ENCODE measurements at places on chromosomes 6 and 20. TPM values are rescaled to one million over a fixed set of nuclear protein-coding genes. Genes with fewer than 3 reads are reported as not detected.
A peak's percentile ranks its signal among the peaks of the same experiment; 100 is the strongest.

The PGC gene
- total RNA-seq: not detected

The PSORS1C2 gene
- not detected for total RNA-seq

The MDC1 gene
- total RNA-seq: 6.6 TPM

The TAGAP gene
- not detected for total RNA-seq

GRCh38 chr20:32235331-32236047 lies 27.8 kb downstream of the POFUT1 start:
- no peak overlapping the region for H3K27ac ChIP-seq
- H3K27me3 ChIP-seq: no peaks in the 10 kb centered on the region
- H3K4me3 ChIP-seq: no peak overlapping the region
- DNase-seq: no peak
- H3K36me3 ChIP-seq: peaks cover 7% of the 10 kb centered on the region

DNA sequence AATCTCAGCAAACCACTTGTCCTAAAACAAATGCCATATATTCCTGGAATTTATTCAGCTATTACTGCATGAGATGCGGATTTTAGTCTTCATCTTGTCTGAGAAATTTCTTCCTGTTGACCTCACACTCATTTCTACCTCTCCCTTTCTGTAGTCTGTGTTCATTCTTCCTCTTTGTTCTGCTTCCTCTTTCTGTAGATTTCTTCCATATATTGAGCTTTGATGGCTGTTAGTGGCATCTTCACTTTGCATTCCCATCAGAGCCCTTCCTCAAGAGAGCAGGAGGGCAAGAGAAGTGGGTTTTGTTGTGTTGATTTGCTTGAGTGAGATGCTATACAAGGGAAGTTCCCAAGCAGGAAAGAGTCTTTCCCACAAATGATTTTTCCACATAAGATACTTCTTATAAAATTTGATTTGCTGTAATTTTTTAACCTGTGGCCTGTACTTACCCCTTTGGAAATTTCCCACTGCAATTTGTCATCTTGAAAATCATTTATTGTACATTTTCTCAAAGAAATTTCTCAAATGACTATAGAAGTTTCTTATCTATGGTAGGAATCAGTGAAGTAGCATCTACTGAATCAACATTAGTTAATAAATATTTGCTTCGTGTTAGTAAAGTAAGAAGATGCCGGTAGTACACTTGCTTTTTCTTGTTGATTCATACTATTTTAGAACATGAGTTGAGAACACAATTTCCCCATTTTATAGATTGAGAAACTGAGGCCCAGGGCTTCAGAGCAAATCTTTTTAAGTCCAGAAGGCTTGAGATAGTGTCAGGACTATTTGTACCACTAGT lies 43.8 kb downstream of the MAP3K4 start:
- H3K27ac ChIP-seq: no peak overlapping the region
- H3K27me3 ChIP-seq: no peaks in the 10 kb centered on the region
- peaks cover 57% of the 10 kb centered on the region for H3K4me1 ChIP-seq
- no peak for DNase-seq
- no peak overlapping the region for H3K4me3 ChIP-seq

DNA sequence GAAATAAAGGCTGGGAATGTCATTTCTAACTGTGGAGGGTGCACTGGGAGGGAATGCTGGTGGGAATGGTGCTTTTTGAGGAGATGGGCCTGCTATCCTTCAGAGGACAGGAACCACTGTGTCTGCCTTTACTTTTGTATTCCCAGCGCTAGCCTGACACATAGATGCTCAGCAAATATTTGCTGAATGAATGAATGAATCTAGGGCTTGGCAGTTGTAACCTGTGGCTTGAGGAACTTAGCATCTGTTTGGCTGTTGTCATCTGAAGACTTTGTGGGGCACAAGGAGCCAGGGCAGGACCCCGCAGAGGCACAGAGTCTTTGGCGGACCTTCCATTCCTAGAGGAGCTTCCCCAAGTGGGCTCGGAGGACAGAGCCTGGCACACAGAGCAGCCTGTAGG lies 6.1 kb downstream of the TOX2 start:
- no peak overlapping the region for H3K4me3 ChIP-seq
- H3K27ac ChIP-seq: no peak overlapping the region
- no peak for DNase-seq
- no peaks in the 10 kb centered on the region for H3K36me3 ChIP-seq

- peak overlapping the region; percentile 79 for H3K27ac ChIP-seq
- peaks cover 25% of the 10 kb centered on the region for H3K4me1 ChIP-seq
- DNase-seq: no peak
- no peaks in the 10 kb centered on the region for H3K27me3 ChIP-seq
Measured at GRCh38 chr20:31515072-31515774, 981 bp downstream of the HM13 start.

- H3K27me3 ChIP-seq: no peaks in the 10 kb centered on the region
- peaks cover 51% of the 10 kb centered on the region for H3K36me3 ChIP-seq
- no peak overlapping the region for H3K4me3 ChIP-seq
- H3K27ac ChIP-seq: no peak overlapping the region
Measured at GRCh38 chr6:36514554-36515456, 32.5 kb downstream of the STK38 start.

DNA sequence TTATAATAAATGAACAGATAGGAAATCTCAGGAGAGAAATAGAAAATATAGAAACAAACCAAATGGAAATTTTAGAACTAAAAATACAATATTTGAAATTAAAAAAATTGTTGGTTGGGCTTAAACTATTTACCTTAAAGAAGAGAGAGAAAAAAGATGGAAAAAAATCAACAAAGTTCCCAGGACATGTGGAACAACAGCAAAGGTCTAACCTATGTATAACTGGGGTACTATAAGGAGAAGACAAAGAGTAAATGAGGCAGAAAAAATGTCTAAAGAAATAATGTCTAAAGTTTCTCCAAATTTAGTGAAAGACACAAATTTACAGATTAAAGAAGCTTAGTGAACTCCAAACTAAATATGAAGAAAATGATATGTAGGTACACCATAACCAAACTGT lies 41.1 kb upstream of the ZBTB24 start:
- no peaks in the 10 kb centered on the region for H3K36me3 ChIP-seq
- H3K4me3 ChIP-seq: no peak overlapping the region
- H3K27me3 ChIP-seq: no peaks in the 10 kb centered on the region
- DNase-seq: no peak
- H3K4me1 ChIP-seq: peaks cover 11% of the 10 kb centered on the region

GRCh38 chr20:63863798-63864544 lies 1.1 kb upstream of the TPD52L2 start:
- H3K4me3 ChIP-seq: peak overlapping the region; percentile 92
- 0 out of 2 replicates have a peak, but pooled peaks cover 7% of the 10 kb centered on the region for H3K4me1 ChIP-seq
- 0 out of 2 replicates have a peak, but pooled peaks cover 7% of the 10 kb centered on the region for H3K36me3 ChIP-seq
- peak overlapping the region; percentile 99 for H3K27ac ChIP-seq

DNA sequence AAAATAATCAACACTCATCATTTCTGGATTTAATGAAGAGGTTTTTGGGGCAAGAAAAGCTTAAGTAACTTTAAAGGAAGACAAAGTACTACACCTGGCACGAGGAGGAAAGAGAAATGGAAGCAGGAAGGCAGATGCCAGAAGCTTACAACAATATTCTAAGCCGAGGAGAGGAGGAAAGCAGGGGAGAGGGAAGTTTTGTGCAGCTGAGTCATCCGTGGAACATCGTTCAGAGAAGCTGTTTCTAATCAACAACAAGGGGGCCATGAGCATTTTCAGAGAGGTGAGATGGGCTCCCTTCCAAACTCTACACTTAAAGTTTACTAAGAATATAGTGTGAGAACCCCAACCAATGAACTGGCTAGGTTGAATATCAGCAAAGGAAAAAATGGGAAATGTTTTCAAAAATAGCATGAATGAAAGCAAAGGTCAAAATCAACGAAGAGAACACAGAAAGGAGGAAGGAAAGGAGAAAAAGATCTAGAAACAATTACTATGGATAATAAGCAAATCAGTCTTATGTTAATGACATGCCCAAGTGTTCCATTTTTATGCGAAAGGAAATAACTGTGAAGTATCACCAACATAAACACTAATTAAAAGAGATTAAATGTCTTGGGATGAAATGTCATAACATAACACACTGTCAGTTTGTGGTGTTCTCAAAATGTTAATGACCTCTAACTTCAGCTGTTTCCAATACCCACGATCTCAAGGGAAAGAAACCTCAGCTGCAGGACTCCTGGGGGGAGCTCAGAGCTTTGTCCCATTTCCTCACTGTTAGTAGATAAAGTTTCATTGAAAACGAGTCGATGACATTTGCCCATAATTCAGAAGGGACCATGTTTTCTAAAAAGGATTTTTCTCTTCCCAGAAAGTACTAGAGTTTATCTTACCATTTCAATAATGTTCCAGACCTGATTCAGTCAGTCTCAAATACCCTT lies 203.4 kb upstream of the STXBP5 start:
- DNase-seq: peak; percentile 76
- no peaks in the 10 kb centered on the region for H3K27me3 ChIP-seq
- H3K36me3 ChIP-seq: no peaks in the 10 kb centered on the region
- H3K4me3 ChIP-seq: peak overlapping the region; percentile 52

GRCh38 chr6:75913040-75913439 lies 159.4 kb downstream of the IMPG1 start:
- no peak overlapping the region for H3K4me3 ChIP-seq
- no peak overlapping the region for H3K27ac ChIP-seq
- no peaks in the 10 kb centered on the region for H3K4me1 ChIP-seq
- no peaks in the 10 kb centered on the region for H3K27me3 ChIP-seq
- DNase-seq: no peak

DNA sequence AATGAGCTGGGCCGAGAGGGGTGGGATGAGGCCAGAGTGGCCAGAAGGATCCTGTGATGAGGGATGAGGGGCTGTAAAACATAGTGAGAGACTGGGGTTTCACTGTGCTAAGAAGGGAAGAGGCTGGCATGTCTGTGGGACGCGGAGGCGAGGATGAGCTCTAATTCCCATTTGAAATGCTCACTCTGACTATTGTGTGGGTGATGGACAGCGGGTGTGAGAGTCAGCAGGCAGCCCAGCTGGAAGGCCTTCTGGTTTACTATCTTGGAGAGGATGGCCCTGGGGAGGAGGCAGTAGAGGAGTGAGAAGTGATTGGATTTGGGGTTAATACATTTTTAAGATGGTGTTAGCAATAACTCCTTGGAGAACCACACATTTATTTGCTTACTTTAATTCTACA lies 9.5 kb upstream of the MICA start:
- no peak for DNase-seq
- H3K36me3 ChIP-seq: no peaks in the 10 kb centered on the region
- H3K27ac ChIP-seq: no peak overlapping the region

DNA sequence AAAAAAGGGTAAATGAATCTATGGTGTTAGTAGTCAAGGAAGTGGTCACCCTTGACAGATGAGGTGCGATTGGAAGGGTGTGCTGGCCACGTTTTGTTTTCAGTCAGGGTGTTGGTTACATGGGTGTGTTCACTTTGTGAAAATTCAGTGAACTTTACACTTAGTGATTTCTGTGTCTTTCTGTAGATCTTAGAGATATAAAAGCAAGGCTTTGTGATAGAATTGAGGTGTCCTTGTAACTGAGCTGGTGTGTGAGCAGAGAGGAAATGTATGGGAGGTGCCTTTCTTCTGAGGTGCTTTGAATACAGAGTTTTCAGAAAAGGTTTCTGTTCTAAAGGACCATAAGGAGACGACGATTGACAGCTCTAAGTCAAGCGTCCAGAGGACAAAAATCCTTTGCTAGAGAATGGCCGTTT lies 90.5 kb downstream of the SAMD3 start:
- no peaks in the 10 kb centered on the region for H3K36me3 ChIP-seq
- H3K27me3 ChIP-seq: no peaks in the 10 kb centered on the region
- no peaks in the 10 kb centered on the region for H3K4me1 ChIP-seq
- no peak overlapping the region for H3K27ac ChIP-seq
- no peak for DNase-seq

DNA sequence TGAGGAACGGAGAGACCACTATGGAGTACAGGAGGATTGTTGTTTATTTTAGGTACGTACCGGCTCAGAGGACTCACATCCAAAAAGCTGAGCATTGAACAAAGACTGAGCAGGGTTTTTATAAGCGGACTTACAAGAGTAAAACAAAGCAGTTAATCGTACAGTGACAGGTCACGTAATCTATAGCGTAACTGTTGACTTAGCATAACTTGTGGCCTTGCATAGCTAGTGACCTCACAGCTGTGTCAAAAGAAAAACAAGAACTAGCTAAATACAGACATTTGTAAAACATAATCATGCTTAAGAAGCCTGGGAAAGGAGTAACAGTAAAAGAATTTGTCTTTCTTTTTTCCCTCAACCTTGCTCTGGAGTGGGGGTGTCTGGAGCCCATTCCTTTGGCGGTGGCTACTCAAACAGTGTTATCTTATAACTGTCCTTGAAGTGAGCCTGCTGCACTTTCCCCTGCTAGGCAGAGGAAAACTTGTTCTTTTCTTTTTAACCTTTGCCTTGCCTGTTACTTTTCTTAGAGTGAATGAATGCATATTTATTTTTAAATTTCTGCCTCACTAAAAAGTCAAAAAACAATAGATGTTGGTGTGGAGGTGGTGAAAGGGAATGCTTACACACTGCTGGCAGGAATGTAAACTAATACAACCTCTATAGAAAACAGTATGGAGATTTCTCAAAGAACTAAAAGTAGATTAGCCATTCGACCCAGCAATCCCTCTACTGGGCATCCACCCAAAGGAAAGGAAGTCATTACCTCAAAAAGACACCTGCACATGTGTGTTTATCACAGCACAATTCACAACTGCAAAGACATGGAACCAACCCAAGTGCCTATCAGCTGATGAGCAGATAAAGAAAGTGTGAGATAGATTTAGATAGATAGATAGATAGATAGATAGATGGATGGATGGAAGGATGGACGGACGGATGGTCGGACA lies 109.0 kb downstream of the TAF4 start:
- H3K4me3 ChIP-seq: no peak overlapping the region
- H3K36me3 ChIP-seq: no peaks in the 10 kb centered on the region
- H3K4me1 ChIP-seq: no peaks in the 10 kb centered on the region
- peaks cover 16% of the 10 kb centered on the region for H3K27me3 ChIP-seq
- H3K27ac ChIP-seq: no peak overlapping the region

GRCh38 chr6:20389066-20389465 lies 12.6 kb upstream of the E2F3 start:
- H3K36me3 ChIP-seq: no peaks in the 10 kb centered on the region
- peaks cover 3% of the 10 kb centered on the region for H3K27me3 ChIP-seq
- H3K4me1 ChIP-seq: no peaks in the 10 kb centered on the region
- H3K4me3 ChIP-seq: no peak overlapping the region

DNA sequence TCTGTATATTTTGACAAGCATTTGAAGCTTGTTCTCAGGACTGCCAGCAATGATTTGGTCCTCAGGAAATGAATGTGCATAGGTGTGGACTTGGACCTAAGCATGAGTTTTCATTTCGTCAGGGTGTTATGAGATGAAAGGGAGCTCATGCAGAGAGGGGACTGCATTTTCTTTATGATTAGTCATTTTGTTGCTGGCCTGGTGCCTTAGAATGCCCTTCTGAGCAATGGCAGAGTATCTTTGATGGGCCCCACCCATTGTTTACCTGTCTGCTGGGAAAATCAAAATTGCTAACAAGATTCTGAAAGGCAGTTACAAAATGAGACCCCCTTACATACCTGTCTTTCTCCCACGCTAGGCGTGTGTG lies 51.5 kb upstream of the MTHFD1L start:
- H3K27ac ChIP-seq: peak overlapping the region; percentile 36
- DNase-seq: peak; percentile 60
- 0 out of 2 replicates have a peak overlapping the region, but pooled peaks have one; percentile 4 for H3K4me3 ChIP-seq
- no peaks in the 10 kb centered on the region for H3K27me3 ChIP-seq

GRCh38 chr6:5084781-5085647 lies at the start of gene PPP1R3G:
Gene PPP1R3G (plus strand): TSS chr6:5085341. CDS start chr6:5085486, 145 bp downstream.
- H3K27ac ChIP-seq: no peak within 1 kb of the TSS
- H3K4me1 ChIP-seq: peaks cover 20% of the 10 kb centered on the region
- H3K36me3 ChIP-seq: no peaks in the 10 kb centered on the region
- H3K27me3 ChIP-seq: no peaks in the 10 kb centered on the region
- peak; percentile 84 for DNase-seq

- no peak overlapping the region for H3K4me3 ChIP-seq
- H3K4me1 ChIP-seq: no peaks in the 10 kb centered on the region
Measured at GRCh38 chr6:73811706-73812105, 115.7 kb downstream of the CD109 start.

All from GM23248 (cell line).